CD4-positive, alpha-beta T cell treated with Interleukin-21 for 1 hour (primary cell): ENCODE measurements at places on chromosomes 5 and 9.

- DNase-seq: no peak
Measured at GRCh38 chr5:63233911-63234310, 655.3 kb downstream of the LRRC70 start.

GRCh38 chr5:40355181-40355580, 324.5 kb upstream of the PTGER4 start:
- no peak for DNase-seq

- DNase-seq: no peak
Measured at GRCh38 chr9:114416290-114416689, 28.5 kb upstream of the AKNA start.

GRCh38 chr9:81620002-81620390, 69.4 kb downstream of the TLE1 start:
- no peak for DNase-seq

- DNase-seq: no peak
Measured at GRCh38 chr5:6432206-6432605, 16.5 kb upstream of the UBE2QL1 start.

- DNase-seq: no peak
Measured at GRCh38 chr5:32645246-32645645, 59.9 kb downstream of the SUB1 start.

GRCh38 chr5:43044181-43044914, 4.2 kb upstream of the ANXA2R start:
- DNase-seq: no peak

DNA sequence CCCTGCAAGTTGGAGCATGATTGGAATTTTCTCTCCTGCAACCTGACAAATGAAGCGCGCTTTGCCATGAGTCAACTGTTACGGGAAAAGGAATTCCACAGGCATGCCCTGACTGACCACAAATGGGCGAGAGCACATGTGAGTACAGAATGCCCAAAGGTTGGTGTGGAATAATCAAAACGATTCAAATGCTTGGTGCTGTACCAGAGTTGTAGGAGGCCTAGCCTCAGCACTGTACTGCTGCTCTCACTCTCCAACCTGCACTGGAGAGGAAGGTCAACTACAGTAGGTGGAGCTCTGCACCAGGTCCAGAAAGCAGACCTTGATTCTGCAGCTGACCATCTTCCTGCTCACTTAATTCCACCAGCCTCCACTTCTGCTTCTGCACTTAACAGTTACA, 406.9 kb upstream of the ACTBL2 start:
- DNase-seq: no peak

GRCh38 chr9:125758986-125759763, 12.0 kb downstream of the PBX3 start:
- no peak for DNase-seq

DNA sequence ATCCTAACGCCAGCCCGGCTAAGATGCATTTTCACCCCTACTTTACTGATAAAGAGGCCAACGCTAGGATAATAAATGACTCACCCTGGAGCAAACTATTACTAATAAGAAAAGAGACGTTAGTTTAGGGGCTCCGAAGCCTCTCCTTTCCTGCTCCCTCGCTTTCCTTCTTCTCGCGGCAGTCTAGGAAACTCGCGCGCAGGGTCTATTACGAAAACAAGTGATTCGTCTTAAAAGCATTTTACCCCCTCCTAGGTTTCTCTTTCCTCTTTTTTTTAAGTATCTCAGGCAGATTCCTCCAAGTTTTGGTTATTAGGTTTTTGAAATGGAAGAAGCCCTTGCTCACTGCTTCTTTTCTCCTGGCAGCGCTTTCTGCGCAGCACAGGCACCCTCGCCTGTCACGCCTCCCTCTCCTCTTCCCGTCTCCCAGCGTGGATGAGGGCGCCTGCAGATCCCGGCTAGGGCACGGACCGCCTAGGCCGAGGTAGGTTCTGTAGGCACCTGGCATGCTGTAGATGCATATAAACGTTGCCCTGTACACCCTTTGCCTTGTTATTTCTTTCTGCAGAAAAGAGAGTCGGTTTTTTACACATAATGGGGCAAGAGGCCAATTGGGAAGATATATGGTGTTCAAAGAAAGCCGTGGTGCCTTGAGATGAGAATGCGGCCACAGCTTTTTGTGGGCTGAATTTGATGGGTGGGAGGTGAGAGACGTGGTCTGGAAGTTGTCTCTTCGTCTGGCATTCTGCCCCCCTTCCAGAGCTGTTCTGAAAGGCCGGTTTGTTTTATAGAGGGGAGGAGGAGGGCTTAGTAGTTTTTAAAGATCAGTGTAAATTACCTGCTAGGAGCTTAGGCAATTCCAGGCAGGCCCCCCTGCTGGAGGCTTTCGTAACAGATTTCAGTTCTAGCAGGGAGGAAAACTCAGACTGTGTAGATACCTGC, 983 bp downstream of the GCNT1 start:
- DNase-seq: no peak

- DNase-seq: no peak
Measured at GRCh38 chr9:127863191-127863621, 8.7 kb upstream of the ENG start.

GRCh38 chr9:113164536-113165300, 13.9 kb downstream of the SLC31A2 start:
- DNase-seq: no peak

GRCh38 chr9:83034587-83034986, 28.4 kb downstream of the RASEF start:
- DNase-seq: no peak

DNA sequence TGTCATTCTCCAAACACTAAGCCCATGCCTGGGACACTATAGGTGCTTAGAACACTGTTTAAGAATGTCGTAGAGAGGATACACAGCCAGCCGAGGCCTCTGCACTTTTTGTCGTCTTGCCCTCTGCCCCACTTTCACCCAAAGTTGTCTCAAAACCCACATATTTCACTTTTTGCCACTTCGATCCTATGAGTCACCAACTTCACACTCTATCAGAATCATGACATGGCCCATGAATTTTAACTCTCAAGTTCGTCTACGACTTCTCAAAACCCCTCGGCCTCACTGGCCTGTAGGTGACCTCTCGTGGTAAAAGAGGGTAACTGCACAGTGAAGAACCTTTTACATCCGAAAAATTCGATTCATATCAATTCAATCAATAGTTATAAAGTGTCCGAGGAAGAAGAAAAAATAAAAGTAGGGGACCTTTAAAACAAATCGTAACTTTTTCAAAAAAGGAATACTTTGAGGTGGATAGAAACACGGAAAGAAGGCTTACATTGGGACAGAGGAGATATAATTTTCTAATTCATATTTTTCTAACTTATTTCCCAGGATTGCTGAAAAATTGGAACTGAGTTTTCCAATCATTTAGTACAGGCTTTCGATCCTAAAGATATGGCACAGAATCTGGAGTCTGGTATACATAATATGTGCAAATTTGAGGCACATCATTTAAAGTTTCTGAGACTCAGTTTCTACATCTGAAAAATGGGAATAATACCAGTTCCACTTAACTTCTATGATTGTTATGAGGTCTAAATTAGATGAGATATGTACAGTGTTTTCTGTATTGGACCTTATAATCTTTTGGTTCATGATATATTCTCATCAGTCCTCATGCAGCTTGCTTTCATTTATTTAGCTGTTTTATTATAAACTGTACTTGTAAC, 122.6 kb downstream of the APBA1 start:
- DNase-seq: peak; percentile 43

DNA sequence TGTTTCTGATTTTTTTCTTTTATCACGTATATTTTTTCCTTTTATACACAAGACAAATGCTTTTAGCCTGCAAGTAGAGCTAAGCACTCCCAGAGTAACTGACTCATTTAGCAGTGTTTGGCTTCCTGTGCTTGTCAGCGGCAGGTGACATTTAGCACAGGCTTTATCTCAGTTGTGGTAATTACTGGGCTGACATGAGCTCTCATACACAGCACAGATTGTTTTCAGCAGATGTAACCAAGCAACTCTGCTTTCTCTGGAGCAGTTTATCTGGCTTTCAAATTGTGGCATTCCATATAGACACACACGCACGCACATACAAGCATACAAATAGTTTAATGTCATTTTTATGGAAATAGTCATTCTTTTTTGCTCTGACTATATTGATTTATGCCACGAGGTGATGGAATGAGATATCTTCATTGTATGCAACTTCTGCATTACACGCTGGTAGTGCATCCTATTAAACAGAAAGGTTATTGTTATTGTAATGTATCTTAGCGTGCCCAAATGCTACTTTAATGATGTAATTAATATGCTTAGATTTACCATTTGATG, 379.0 kb upstream of the GRAMD2B start:
- no peak for DNase-seq

DNA sequence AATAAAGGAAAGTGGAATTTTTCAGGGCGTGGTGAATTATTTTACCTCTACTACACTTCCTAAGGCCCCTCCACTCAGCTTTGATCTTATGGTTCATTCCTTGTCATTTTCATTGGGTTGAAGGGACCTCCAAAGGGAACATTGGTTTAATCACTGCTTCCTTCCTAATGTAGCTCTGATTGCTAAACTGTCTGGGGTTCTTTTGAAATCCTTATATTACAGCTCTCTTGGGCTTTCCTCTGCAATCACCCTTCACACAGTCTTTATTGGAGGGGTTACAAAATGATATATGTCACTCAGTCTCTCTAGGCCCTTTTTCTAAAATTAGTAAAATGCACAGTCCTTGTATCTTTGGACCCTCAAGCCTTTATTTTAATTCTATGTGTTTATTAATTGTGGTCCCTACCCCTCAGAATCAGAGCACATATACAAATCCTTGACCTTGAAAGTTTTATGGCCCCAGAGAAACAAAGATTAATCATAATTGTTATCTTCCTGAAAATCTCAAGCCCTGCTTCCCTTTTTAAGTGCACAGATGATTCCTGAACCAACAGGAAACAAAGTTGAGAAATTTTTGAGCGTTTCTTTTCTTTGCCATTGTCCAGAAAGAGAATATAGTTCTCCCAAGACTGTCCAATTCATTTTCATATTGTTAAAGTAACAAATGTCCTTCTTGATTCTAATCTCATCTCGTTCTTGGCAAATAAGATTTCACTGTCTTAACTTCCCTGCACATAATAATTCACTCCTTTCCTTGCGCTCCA, 330.0 kb downstream of the ARRDC3 start:
- DNase-seq: no peak

DNA sequence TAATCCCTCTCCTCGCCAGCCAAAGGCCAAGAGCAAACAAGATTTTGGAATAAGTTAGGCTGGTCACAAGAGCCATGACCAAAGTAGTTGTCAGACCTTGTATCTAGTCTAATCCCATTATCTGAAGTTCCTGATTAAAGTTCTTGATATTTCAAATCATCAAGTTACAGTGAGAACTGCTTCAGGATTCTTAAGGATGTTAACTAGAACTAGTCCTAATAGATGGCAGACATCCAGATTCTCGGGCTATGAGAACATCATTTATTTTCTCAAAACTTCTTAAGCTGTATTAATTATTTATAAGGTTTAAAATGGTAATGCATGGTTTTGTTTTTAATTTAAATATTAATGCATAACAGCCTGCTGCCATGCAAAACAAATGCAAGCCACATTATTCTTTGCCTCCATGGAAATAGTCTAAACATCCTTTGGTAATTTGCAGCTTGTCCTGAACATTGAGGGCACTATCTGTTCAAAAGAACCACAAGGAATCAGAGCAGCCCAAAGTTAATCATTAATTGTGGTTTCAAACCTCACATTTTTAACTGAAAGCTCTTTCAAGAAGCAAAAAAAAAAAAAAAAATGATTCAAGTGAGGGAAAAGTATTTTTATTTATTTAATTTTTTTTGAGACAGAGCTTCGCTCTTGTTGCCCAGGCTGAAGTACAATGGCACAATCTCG, 95.1 kb downstream of the TTC39B start:
- DNase-seq: no peak
